GM12864 (cell line): ENCODE measurements at places on chromosomes 12 and 14.

- no peak for DNase-seq
These were observed 24.0 kb upstream of the PKP2 start for GRCh38 chr12:32920506-32921085.

GRCh38 chr12:44143175-44143574 lies 307.3 kb downstream of the TMEM117 start:
- no peak for DNase-seq

DNA sequence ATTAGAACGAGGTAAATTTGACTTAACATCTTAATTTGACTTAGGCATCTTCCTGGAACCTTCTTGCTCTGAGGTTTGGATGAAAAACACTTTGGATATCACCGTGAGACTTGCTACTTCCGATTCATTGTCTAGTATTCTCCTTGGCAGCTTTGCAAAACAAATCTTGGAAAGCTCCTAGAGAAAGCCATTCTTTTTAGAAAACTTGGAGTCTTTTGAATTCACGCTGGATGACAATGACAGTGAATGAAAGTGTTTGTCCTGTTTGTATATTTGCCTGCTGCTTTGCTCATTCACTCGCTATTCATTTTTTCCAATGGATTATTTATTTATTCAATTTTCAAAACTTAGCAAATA lies 222.1 kb upstream of the HMGA2 start:
- DNase-seq: no peak

DNA sequence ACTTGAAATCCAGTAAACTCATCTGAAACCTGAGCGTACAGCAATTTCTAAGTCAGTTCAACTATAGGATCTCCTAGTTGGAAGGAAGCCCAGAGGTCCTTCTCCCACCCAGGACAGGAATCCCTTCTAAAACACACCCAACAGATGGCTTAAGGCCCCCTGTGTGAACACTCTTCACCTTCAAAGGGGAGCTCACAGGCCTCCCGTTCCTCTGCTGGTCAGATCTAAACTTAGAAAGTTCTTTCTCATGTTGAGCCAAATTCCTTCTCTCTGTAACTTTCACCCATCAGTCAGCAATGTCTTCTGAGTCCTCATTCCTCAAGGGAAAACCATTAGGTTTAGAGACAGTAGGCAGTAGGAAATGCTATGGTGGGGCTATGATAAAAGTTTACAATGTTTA lies 355.2 kb downstream of the PCNX1 start:
- no peak for DNase-seq

DNA sequence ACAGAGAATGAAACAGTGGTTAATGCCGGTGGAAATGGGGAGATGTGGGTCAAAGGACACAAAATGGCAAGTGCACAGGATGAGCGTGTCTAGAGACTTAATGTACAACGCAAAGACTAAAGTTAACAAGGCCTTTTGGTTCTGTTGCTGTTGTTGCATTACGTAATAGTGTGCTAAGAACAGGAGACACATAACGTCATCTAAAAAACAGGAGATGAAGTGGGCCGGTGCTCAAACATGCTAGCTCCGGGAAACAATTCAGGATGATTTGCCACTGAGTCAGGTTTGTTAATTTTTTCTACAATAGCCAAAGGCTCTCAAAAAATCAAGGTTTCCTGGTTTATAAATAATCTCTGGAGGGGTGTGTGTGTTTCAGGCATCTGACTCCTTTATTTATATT lies 55.5 kb downstream of the ETV6 start:
- DNase-seq: no peak

DNA sequence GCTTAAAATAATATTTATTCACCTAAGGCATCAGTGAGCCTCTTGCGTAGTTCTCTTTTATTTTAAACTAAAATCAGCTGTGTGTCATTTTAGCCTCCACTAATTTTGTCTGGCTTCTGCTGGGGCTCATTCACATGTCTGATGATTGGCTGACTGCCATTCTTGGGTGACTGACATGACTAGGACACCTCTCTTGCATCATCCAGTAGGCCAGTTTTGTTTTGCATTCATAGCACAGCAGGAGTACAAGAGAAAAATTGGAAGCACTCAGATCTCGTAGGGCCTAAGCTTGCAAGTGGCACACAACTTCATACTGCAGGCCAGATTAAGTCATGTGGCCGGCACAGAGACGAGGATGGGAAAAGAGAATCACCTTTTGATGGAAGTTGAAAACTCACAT lies 1226.5 kb downstream of the GALC start:
- DNase-seq: no peak

- DNase-seq: no peak
These were observed 890 bp downstream of the SPTLC2 start for GRCh38 chr14:77615361-77616132.

DNA sequence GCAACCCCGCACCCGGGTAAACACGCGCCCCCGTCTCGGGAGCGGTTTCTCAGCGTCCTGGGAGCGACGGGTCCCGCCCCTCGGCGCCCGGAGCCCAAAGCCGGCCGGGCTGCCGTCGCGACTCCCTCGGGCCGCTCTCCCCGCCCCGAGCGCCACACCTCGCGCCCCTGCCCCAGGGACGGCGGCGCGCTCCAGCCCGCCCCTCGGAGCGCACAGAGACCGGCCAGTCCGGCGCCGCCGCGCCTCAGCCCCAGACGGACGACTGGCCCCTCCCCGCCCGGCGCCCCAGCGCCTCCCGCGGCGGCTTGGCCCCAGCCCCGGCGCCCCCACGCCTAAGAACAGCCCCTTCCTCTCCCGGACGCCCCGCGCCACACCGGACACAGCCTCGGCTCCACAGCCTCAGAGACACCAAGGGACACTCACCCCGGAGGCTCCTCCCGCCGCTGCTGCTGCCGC lies 411 bp downstream of the BTBD7 start:
- no peak for DNase-seq

- no peak for DNase-seq
These were observed 14.9 kb downstream of the C2CD5 start for GRCh38 chr12:22529281-22530060.

DNA sequence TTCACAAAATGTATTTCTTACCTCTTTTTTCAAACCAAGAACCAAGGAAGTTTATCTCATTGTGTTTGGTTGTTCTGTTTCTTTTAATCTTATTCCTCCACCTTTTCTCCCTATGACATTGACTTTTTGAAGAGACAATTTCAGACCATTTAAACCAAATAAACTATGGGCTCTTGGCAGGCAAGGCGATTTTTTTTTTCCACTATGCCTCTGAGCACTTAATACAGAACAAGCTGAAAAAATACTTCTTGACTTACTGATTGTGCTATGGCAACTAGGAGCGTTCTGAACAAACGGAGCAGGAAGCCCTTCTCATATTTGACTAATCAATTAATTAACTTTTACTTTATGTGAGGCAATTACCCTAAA lies 98.0 kb downstream of the ZNF664 start:
- no peak for DNase-seq

DNA sequence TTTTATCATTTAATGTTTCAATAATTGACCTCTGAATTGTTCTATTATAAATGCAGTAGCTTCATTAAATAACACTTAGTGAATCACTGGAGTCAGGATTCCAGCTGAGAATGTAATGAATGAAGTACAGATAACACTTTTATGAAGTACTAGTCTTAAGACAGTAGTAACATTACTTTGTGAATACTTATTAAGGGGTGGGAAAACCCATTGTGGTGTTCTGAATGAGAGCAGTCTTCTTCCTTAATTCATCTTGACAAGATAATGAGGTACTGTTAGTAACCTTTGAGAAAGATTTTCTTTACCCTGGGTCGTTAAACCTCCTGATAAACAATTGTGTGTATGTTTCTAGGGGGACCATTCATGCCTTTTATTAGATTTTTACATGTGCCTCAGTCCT lies 12.7 kb downstream of the NUP107 start:
- no peak for DNase-seq

GRCh38 chr14:100777818-100778525 lies 47.9 kb upstream of the MEG3 start:
- no peak for DNase-seq

DNA sequence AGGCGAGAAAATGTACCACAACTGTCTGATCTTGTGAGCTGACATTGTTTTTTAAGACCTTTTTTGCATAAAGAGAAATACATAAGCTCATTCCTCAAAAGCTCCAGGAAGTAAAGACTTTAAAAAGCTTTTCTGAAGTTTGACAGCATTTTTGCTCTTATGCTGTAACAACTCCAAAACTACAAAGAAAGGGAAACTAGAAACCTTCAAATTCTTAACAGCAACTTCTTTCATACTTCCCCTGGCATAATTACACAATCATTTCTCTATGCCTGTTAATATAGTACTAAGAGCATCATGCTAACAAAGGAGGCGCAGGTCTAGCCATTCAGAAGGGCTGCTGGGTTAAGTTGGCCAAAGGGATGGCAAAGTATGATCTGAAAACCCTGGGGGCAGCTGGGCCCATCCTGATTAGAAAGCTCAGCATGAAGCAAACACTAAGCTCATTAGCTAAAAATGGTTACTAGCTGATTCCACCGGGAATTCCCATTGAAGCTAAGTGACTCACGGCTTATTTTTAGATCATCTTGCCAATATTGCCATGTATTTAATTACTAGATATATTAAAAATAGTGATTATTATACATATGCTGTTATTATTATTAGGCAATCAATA lies 26.1 kb upstream of the ANP32D start:
- DNase-seq: no peak

DNA sequence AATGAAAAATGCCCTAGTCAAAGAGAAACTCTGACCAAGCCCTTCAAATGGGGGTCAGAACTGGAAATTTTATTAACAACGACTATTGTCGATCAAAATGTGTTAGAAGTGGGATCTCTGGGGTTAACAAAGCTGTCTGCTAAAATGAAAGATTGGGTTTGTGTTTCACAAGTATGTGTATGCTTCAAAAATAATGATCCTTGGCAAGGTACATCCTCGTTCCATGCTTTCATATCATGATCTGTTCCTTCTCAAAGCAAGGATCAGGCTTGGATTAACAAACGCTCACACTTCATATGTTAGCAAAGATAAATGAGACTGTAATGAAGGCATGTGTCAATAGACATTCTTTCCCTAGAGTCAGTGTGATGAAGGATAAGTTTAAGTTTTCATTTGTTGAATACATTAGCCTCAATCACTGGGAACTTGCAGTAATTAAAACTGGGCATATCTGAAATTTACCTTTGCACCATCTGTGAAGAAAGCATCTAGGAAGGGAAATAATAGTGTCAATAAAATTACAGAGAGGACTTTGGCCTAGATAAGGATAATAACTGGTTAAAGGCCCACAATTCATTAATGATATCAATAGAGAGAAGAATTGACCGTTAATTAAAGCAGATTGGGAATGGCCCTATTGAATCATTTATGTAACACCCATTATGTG lies 91.8 kb downstream of the RIN3 start:
- DNase-seq: no peak
